ENCODE measurements at places on chromosomes 12 and 14. TPM values are rescaled to one million over a fixed set of nuclear protein-coding genes. Genes with fewer than 3 reads are reported as not detected.

- no peak overlapping the region for H3K4me3 ChIP-seq
- no peaks in the 10 kb centered on the region for H3K36me3 ChIP-seq
- H3K27ac ChIP-seq = no peak overlapping the region
- no peaks in the 10 kb centered on the region for H3K4me1 ChIP-seq
Measured at GRCh38 chr14:59055006-59055405, 133.5 kb upstream of the DAAM1 start.

DNA sequence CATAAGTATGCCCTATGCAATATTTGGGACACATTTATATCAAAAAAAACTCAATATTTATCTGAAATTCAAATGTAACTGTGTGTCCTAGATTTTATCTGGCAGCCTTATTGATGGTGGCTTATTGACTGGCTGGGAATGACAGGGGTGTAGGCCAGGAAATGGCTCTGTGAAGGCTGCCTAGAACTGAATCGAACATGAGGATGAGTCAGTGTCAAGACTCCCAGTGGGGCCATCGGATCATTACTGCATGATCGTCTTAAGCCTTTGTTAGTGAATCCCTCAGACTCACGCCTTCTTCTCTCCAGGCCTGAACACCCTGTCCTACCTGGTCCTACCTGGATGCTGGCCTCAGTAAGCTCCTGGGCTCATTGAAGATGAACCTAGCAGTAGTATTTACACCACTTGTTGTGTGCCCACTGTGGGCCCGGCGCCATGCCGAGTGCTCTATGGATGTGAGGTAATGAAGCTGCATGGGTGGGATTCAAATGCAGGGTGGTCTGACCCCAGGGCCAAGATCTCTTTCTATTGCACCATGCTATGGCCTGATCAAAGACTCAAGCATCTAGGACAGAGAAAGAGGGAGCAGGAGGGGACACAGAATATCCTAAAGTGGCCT lies 21.0 kb upstream of the FAIM2 start:
- no peak overlapping the region for H3K27ac ChIP-seq
- no peak overlapping the region for H3K4me3 ChIP-seq
- DNase-seq = no peak
- no peaks in the 10 kb centered on the region for H3K27me3 ChIP-seq

GRCh38 chr12:65657635-65658034 lies 166.6 kb upstream of the HMGA2 start:
- no peaks in the 10 kb centered on the region for H3K36me3 ChIP-seq
- H3K4me1 ChIP-seq = no peaks in the 10 kb centered on the region
- H3K4me3 ChIP-seq = no peak overlapping the region
- H3K27ac ChIP-seq = no peak overlapping the region

Gene RNFT2
- 6.0 TPM for total RNA-seq

Gene TPH2
- total RNA-seq = not detected

- no peak overlapping the region for H3K4me3 ChIP-seq
- no peak for DNase-seq
- no peak overlapping the region for H3K27ac ChIP-seq
- no peaks in the 10 kb centered on the region for H3K27me3 ChIP-seq
Measured at GRCh38 chr12:116806845-116807440, 68.8 kb downstream of the RNFT2 start.

DNA sequence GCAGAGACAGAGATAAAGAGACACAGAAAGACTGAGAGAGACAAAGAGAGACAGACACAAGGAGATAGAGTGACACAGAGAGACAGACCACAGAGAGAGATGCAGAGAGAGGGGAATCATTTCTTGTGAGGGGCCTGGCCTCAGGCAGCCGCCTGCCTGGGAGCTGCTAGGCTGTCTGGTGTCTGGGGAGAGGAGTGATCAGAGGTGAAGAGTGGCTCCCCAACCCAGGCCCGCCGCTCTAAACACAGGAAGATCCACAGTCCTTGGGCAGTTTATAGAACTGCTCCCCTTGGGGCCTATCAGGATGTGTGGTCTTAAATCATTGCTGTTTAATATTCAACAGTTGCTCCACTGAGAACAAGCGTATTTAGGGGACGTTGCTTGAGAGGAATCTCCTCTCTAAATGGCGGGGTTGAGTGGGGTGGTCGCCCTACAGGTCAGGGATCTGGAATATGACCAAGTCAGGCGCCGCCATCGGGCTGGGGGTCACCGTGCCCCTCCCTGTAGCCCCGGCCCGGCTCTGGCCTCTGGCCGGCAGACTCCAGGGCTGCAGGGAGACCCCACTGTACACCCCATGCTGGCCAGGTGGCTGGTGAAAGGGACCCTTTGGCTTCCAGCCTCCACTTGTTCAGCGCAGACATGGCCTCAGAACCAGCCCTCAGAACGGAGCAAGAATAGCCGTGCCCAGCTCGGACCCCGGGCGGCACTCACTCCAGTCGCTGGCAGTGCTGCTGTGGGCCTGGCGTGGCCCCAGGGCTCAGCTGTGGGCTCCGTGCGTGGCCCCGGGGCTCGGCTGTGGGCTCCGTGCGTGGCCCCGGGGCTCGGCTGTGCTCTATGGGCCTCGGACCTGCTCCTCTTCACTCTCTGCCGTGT lies 89.4 kb downstream of the GALNT9 start:
- no peaks in the 10 kb centered on the region for H3K36me3 ChIP-seq
- H3K4me1 ChIP-seq = peaks cover 5% of the 10 kb centered on the region
- no peak overlapping the region for H3K27ac ChIP-seq
- no peaks in the 10 kb centered on the region for H3K27me3 ChIP-seq
- no peak overlapping the region for H3K4me3 ChIP-seq

DNA sequence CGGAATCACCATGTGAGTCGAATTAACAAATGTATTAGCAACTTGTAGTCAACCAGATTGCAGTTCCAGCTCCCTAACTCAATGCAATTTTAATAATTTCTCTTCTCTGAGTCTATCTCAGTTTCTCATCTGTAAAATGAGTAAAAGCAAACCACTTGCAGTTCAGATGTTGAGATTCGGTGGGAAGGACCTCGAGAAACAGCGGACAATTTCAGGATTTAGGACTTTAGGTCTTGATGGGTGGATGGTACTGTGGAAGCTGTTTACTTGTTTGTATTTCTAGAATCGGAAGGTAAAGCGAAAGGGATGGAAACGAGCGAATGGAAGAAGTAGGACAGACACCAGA lies 510 bp upstream of the TTC8 start:
- peak overlapping the region; percentile 83 for H3K4me3 ChIP-seq
- H3K27me3 ChIP-seq = no peaks in the 10 kb centered on the region
- H3K36me3 ChIP-seq = no peaks in the 10 kb centered on the region
- H3K4me1 ChIP-seq = peaks cover 7% of the 10 kb centered on the region
- peak overlapping the region; percentile 56 for H3K27ac ChIP-seq

- H3K27ac ChIP-seq = no peak overlapping the region
- peaks cover 5% of the 10 kb centered on the region for H3K27me3 ChIP-seq
- no peak for DNase-seq
Measured at GRCh38 chr12:13268581-13268980, 72.1 kb downstream of the EMP1 start.

- H3K36me3 ChIP-seq = no peaks in the 10 kb centered on the region
- H3K4me3 ChIP-seq = no peak overlapping the region
- H3K27me3 ChIP-seq = no peaks in the 10 kb centered on the region
- peaks cover 19% of the 10 kb centered on the region for H3K4me1 ChIP-seq
- H3K27ac ChIP-seq = no peak overlapping the region
Measured at GRCh38 chr12:92554158-92555073, 148.4 kb upstream of the PLEKHG7 start.
